ENCODE measurements at places on chromosomes 3 and 15. TPM values are rescaled to one million over a fixed set of nuclear protein-coding genes. Genes with fewer than 3 reads are reported as not detected.

The CFAP91 gene
- total RNA-seq, result 10.4 TPM

The NPAP1 gene
- 0.33 TPM for total RNA-seq

The SCN5A gene
- 3.7 TPM for total RNA-seq

The POLR2H gene
- 55.5 TPM for total RNA-seq

The PCSK6 gene
- total RNA-seq, result 20.3 TPM

The RABL3 gene
- total RNA-seq, result 26.6 TPM

- DNase-seq, result peak; percentile 9
These were observed 25.8 kb downstream of the GRIP2 start for GRCh38 chr3:14514323-14514720.

DNA sequence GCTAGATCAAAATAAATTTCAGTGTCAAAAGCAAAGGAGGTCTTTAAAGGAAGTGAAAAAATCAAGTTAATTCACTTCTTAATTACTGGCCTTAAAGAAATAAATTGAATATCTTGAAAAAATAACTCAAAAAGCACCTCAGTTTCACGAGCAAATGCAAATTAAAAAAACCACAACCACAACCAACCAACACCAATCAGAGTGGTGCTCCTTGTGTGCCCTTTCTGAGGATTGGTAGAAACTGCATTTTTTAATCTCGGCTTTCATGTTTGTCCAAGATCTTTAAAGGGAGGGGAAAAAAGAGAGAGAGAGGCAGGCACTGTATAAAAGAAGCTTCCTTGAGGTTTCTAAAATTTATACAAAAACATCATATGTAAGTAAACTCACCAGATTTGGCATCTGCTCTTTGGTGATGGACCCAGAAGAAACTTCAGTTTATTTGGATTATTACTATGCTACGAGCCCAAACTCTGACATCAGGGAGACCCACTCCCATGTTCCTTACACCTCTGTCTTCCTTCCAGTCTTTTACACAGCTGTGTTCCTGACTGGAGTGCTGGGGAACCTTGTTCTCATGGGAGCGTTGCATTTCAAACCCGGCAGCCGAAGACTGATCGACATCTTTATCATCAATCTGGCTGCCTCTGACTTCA, at the start of gene GPR15:
Gene GPR15, plus strand, starts transcription at position 357 of the 653 bp plus-strand sequence. Its CDS starts 56 bp downstream, at position 413.
- no peak for DNase-seq

GRCh38 chr3:57173687-57174086, 8.5 kb upstream of the IL17RD start:
- no peak for DNase-seq

- peak; percentile 71 for DNase-seq
These were observed 29.2 kb downstream of the AP3B2 start for GRCh38 chr15:82680200-82681102.

DNA sequence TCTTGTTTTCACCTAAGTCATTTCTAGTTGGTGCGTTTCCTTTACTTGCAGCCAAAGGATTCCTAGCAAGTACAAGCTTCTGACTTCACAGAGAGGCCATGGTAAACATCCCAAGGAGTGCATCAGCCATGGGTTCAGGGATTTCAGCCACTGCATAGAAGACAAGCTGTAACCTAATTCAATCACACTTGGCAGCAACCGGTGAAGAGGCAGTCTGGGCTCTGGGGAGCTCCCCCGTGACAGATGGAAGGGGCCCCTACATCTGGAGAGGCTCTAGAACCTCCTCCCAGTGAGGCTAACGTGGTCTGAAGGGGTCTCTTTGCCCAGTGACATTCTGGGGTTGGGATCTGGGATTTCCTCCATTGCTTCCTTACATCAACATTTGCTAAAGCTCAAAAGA, 8.4 kb upstream of the SNRPA1 start:
- DNase-seq, result no peak

DNA sequence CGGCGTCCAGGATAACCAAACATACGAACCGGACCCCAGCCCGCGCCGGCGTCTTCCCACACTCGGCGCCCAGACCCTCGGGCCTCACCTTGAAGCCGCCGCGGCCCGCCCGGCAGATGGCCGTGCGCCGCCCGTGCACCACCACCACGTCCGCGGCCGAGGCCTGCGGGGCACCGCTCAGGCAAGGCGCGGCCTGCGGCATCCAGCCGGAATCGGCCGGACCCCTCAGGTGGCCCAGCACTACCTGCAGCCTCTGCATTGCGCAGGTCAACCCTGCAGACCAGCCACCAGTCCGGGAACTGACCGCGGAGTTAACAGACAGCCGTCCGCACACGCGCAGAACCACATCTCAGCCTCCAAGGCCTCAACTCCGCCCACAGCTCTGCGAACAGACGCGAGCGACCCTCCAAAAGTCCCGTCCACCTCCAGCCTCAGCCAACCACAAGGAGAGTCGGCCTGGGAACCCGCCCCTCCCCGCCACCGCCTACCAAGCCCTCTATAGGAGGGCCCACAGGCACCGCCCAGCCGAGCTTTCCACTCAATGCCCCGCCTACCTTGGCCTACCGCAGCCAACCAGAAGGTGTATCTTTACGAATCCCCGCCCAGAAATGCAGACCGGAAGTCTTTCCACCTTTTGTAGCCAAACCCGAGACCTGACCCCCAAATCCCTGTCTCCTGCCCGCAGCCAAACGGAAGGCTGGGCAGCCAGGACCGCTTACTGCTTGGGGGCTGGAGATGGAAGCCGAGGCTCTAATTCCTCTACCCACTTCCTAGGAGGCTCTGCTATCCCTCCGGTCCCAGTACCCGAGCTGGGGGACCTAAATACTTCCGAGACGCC, at the start of gene ACAA1:
Gene ACAA1, minus strand, starts transcription at position 351 of the 838 bp plus-strand sequence. Its CDS starts 92 bp downstream, at position 259.
- peak; percentile 100 for DNase-seq

- no peak for DNase-seq
These were observed 24.1 kb upstream of the RASGRP1 start for GRCh38 chr15:38588672-38589071.

DNA sequence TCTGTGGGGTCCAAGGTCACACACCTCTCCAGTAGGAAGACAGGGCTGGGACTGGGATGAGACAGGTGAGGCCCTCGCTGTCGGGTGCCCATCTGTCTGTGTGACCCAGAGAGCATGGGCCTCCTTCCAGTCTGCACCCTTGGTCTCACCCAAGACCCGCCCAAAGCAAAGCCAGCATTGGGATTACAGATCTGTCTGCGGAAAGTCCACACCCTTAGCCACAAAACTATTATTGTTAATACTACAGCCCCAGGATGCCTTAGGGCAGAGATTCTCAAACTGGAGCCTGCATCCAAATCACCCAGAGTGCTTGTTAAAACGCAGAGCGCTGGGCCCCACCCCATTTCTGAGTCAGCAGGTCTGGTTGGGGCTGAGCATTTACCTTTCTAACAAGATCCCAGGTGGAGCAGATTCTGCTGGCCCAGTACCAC, 58.5 kb upstream of the ZNF148 start:
- DNase-seq, result no peak

DNA sequence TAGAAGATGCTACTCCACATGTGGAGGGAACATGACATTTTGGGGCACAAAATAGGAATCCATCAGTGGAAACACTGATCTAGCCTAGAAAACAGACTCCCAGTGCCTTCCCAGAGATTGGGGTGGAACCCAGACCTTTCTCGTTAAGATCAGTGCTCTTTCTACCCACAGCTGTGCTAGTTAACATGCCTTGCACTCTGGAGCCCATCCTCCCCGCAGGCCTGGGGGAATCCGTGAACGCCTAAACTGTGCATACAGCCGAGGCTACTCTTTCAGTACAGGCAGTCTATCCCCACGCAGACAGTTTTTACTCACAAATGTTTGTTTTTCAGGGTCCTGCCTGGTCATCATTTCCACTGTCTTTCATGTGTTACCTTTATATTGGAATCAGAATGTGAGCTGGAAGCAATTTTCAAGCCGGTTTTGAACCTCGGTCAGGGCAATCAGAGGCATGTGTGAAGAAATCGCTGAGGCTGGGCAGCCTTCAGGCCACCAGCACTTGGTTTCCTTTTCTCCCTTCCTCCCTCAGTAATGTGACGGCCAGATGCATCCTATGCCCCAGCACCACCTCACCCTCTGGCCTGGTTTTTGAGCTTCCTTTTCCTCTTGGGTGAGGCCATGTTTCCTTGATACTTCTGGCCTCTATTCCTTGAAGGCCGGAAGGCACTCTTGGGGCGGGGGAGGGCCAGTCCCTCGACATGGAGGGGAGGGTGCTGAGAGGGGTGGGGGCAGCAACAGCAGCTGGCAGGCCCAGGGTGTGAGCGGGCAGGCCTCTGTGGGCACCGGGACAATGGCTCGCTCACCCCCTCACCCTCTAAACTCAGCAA, 123.6 kb upstream of the GALNT15 start:
- no peak for DNase-seq

GRCh38 chr15:69636169-69636915, 183.7 kb downstream of the RPLP1 start:
- DNase-seq, result no peak

DNA sequence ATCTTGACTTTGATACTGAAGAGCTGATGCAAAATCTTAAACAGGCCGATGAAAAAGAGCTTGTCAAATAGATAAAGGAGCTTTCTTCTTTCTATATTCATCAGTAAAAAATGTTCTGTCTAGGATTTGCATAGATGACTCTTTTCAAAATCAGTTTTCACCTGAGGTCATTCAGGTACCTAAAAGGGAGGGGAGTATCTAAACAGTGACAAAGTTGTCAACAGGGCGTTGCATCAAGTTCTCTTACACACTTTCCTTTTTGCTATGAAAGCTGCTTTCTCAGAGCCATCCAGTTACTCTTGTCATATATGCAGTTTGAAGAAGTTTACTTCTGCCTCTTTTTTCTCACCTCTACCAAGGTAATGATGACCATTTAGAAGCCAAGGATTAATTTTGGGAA, 60.0 kb downstream of the AKAP13 start:
- DNase-seq, result no peak

DNA sequence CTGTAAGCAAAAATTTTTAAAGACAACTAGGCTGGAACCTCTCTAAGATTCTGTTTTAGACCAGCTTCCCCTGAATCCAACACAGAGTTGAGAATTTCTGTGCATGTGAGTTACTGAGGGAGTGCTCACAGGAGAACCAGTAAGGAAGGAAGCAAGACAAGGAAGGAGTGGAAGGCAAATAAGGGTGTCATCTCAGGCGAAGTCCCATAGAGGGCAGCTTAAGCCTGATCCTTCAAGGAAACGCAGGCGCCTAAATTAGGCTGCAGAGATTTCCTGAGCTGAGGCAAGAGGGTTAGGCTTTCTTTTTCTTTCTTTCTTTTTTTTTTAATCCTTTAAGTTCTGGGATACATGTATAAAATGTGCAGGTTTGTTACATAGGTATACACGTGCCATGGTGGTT, 36.2 kb upstream of the COL6A6 start:
- DNase-seq, result peak; percentile 47

- DNase-seq, result no peak
These were observed 56.9 kb upstream of the DPH6 start for GRCh38 chr15:35602836-35603235.

GRCh38 chr3:41768363-41768762, 193.5 kb downstream of the ULK4 start:
- DNase-seq, result no peak
